ENCODE measurements at places on chromosomes 2 and 18.

DNA sequence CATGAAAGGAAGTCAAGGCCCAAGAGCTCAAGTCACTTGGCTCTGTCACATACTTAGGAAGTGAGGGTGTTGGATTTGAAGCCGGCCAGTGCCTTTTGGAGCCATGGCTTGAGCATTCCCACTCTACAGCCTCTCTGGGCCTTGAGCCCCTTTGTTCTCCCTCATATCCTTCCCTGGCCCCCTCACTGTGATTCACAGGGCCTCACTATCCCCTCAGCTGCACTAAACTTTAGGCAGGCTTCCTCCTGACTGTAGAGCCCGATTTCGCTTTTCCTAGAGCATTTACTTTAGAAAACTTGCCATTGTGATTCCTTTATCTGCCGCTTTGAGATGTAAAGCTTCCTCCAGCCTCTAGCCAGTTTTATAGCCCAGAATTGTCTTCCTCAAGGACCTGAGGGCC lies 107.6 kb downstream of the FBXO15 start:
- DNase-seq = no peak

GRCh38 chr2:11827547-11827946 lies 81.1 kb downstream of the LPIN1 start:
- DNase-seq = no peak

- DNase-seq = no peak
These were observed 19.0 kb upstream of the FAM178B start for GRCh38 chr2:97005353-97005752.

- no peak for DNase-seq
These were observed 7.0 kb downstream of the ZEB2 start for GRCh38 chr2:144512891-144513351.

DNA sequence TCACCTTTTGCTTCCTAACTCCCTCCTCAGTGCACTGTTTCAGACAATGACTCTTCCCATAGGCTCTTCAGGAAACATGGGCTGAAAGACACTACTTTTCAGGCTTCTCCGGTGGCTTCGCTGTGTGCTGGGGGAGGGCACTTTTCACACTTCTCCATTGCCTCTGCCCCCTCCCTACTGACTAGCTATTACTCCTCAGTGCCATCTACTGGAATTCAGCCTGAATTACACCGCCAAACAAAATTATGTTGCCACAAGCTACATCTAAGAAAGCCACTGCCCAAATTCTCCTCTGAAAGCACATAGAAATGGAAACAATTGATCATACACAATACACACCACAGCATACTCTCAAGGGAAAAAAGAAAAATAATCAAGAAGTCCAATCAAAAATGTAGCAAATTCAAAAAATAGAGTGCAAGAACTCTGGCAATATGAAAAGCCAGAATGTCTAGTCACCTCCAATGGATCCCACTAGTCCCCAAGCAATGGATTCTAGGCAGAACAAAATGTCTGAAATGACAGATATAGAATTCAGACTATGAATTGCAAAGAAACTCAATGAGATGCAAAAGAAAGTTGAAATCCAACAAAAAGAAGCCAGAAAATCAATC lies 1139.4 kb upstream of the GYPC start:
- no peak for DNase-seq

DNA sequence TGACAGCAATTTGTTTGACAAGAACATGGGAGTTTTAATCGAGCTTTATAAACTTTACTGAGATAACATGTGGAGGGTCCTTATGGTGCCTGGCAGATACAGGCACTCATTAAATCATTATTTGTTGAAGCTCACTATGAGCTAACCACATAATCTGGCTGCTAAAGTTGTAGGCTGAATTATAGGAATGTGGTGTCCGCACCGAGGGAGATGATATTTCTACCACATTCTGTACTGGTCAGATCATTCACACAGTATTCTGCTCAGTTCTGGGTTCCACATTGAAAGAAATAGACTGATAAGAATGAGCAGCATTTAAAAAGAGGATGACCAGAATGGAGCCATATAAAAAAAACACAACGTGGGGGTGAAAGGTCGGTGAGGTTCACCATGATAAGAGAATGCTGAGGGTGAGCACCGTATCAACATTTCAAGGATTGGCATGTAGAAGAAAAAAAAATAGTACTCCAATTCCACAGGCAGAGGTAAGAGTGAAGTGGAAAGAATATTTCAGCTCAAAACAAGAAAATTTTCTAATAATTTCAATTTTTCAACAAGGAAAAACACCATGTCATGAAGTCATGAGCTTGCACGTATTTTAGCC lies 54.4 kb downstream of the TMEFF2 start:
- DNase-seq = no peak

DNA sequence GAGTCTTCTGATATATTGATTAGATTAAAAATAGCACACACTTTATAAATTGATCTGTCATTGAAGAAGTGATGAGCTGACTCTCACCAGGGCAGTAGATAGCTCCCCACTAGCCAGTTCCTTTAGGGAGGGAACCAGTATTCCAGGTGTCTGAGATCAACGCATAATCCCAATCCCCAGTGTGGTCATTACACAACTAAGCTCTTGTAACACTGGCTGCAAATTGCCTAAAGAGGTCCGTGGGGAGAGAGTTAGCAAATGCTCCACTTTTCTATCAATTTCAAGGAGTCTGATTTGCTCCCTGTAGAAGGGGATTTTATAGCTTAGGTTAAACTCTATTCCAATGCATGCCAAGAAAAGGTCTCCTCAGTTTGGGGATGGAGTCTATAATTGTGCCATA lies 7.7 kb downstream of the SLC14A1 start:
- no peak for DNase-seq

- DNase-seq = no peak
These were observed 132.3 kb downstream of the TTC32 start for GRCh38 chr2:19769513-19769912.

DNA sequence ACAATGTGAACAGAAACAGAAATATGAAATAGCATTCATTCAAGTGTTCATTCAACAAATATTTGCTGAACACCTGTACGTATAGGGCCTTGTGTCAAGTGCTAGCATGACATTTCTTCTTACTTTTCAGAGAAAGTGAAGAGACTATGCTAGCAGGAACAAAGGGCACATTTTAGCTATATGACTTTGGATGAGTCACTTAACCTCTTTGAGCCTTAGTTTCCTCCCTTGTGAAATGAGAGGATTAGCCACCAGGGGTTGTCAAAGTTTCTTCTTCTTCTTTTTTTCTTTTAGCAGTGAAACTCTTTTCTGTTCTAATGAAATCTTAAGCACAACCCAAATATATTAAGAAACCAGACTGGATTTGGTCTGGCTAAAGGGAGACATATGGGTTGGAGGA lies 53.1 kb downstream of the FIGN start:
- DNase-seq = no peak

DNA sequence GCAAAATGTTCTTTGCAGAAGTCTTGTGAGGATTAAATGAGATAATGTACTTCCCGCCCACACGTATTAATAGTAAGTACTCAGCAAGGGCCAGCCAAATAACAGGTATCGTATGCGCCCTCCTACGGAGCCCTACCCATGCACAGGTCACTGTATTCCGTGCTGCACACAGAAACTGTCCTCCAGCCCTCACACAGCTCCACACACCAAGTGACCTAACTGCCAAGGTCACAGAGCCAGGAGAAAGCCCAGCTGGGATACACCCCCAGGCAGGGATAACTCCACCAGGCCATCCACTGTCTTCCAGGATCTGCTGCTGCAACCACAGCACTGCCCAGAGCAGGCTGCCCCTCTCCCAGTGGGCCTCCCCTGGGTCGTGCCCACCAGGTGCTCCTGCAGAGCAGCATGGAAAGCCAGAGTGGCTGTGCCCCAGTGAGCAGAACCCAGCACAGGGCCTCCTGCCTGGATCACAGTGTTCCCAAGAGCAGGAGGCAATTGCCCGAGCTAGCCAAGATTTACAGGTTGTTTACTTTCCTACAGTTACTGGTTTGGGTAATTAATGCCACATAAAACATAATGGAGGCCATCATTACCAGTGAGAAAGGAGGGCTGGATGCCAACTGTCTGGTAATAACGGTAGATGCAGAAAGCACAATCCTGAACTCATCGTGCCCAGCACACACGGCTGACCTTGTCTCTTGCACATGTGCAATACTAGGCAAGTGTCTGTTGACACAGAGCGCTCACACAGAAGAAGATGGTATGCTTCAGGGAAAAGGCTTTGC lies 24.4 kb downstream of the TFCP2L1 start:
- DNase-seq = no peak

DNA sequence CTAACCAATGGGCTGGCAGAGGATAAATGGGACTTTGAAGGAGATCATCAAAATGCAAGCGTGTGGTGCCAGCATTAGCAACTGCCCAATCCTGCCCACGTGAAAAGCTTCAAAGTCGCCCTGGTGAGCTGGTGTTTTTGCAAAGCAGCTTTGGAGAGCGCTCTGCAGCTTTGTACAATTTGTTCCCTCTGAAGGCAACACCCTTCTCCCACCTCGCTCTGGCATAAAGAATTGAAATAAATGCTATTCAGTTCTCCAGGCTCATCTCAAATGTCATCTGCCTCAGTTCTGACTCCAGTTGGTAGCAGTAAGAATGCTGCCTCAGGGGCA lies 3.5 kb downstream of the COPS9 start:
- no peak for DNase-seq

DNA sequence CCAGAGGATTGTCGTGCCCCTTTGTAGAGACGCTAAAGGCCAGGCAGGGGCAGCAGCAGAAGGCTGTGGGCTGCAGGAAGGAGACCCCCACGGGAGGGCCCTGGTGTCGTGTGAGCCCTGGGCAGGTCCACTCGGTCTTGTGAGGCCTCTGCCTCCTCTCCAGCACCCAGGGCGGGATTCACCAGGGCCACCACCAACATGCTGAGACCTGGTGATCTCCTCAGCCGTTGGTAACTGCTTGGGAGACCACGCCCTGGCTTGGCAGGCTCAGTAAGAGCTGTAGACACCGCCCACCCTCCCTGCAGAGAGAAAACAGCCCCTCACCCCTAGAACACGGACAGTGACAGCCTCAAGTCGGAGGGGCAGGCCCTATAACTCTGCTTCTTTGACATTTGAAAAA lies 21.1 kb downstream of the MBP start:
- no peak for DNase-seq

GRCh38 chr2:50402654-50402960 lies 629.3 kb downstream of the NRXN1 start:
- no peak for DNase-seq

DNA sequence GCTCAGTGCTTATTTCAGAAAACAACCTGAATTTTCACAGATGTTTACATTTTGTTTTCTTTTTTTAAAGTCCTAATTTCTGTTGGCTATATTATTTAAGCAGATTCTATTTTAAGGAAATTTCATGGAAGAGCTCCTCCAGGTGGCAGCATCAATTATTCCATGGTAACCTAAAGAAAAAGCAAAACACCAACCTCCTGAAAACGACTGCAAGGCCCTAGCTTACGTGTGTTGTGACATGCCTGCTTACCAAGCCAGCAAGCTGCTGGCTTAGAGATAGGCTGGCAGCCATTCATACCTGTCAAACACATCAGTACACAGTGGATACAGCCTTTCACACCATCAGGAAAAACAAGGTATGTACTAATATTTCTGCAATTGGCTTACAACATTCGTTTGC lies 64.9 kb downstream of the LPIN2 start:
- DNase-seq = no peak

- no peak for DNase-seq
These were observed 7.1 kb downstream of the CIB4 start for GRCh38 chr2:26633993-26634595.

GRCh38 chr2:26251893-26252292 lies 7.2 kb downstream of the HADHB start:
- no peak for DNase-seq

Measured in fibroblast of skin of left biceps (primary cell).